ENCODE measurements at places on chromosomes 12 and 14. TPM values are rescaled to one million over a fixed set of nuclear protein-coding genes. Genes with fewer than 3 reads are reported as not detected.

Gene PTPRB
- total RNA-seq = 27.7 TPM

GRCh38 chr12:108004319-108004718, 124.8 kb upstream of the WSCD2 start:
- H3K4me1 ChIP-seq = no peaks in the 10 kb centered on the region
- H3K36me3 ChIP-seq = no peaks in the 10 kb centered on the region
- H3K4me3 ChIP-seq = no peak overlapping the region
- H3K27me3 ChIP-seq = no peaks in the 10 kb centered on the region

DNA sequence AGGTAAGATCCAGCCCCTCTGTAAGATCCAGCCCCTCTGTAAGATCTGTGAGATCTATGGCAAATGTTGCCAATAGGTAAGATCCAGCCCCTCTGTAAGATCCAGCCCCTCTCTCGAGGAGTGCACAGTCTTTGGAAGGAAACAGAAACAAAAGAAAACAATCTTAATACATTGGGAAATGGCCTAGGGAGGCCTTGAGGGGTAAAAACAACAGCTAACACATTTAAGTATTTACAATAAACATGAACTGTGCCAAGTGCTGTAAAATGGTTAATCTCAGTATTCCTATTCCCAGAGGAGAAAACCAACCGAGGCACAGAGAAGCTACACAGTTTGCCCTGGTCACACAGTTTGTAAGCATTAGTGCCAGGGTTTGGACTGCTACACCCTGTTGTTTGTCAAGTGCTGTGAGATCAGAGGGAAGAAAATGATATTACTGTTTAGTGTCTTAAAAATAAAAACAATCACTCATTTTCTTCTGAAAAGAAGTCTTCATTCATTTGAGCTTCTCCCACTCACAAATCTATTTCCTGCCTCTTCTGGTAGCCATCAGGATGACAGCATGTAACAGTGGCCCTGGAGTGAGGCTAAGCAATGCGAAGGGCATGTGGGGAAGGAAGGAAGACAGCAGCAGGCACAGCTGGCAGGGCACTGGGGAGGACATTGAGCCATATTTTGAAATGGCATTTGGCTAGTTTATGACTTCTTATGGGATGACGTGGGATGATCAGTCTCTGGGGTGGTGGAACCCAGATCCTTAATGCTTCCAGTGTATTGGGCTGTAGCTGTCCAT, 118.7 kb upstream of the PTPRQ start:
- no peaks in the 10 kb centered on the region for H3K4me1 ChIP-seq
- no peaks in the 10 kb centered on the region for H3K27me3 ChIP-seq
- no peak overlapping the region for H3K4me3 ChIP-seq
- no peak for DNase-seq
- no peak overlapping the region for H3K27ac ChIP-seq

DNA sequence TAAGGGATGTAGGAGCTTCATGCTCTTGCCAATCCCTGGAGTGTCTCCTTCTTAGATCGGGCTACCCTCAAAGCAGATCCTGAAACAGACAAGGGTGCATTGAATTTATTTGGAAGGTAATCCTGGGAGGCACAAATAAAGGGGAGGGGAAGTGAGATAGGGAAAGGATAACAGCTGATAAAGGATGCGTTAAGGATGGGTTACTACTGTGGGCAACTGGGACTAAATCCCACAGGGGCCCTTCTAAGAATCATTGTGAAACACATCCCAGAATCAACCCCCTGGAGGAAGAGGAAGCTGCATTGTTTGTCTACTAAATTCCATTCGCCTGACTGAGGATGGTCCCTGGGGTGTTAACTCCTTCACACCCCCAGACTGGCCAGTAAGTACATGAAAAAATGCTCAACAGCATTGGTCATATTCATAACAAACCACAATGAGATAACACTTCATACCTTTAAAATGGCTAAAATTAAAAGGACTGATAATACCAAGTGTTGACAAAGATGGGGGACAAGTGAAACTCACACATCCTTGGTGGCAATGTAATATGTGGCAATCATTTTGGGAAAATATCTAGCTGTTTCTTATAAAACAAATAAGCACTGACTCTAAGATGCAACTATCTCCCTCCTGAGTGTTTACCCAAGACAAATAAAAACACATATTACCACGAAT, 37.0 kb upstream of the CMKLR1 start:
- no peak overlapping the region for H3K4me3 ChIP-seq
- no peaks in the 10 kb centered on the region for H3K27me3 ChIP-seq
- no peaks in the 10 kb centered on the region for H3K4me1 ChIP-seq
- H3K36me3 ChIP-seq = no peaks in the 10 kb centered on the region
- DNase-seq = no peak

DNA sequence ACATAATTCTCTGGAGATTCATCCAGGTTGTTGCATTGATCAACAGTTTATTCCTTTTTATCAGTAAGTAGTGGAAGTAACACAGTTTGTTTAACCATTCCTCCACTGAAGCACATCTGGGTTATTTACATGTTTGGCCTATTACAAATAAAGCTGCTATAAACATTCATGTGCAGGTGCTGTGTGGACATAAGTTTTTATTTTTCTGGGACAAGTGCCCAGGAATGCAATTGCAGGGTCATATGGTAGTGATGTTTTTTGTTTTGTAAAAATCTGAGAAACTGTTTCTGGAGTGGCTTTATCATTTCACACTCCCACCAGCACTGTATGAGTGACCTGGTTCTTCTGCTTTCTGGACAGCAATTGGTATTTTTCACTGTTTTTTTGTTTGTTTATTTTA, 505.4 kb downstream of the CCER1 start:
- no peaks in the 10 kb centered on the region for H3K27me3 ChIP-seq
- H3K36me3 ChIP-seq = no peaks in the 10 kb centered on the region
- no peak overlapping the region for H3K4me3 ChIP-seq
- H3K27ac ChIP-seq = no peak overlapping the region
- no peaks in the 10 kb centered on the region for H3K4me1 ChIP-seq
- DNase-seq = no peak

DNA sequence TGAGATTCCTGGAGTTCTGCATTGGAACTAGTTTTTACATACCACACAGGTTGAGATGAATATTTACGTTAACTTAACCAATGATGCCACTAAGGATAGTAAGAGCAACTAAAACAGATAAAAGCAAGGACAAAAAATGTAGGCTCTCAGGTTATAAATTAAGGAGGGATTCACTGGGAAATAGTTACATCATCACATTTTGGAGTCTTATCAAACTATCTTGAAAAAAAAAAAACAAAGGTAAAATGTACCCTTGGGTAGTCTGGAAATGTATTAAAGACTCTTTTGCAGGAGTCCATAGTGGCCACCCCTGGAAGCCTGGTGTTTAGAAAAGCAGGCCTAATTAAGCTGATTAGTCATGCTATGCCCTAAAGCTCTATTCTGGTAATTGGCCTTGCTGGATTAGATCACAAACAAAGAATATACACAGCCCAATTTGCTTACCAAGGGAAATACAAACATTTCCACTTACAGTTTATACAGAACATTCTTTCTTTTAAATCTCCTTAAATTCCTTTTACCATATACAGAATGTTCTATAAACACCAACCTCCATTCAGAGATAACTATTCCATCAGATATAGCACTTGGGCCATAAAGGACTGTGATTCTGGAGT, 39.3 kb downstream of the SLC25A47 start:
- no peak overlapping the region for H3K27ac ChIP-seq
- no peak for DNase-seq
- no peaks in the 10 kb centered on the region for H3K27me3 ChIP-seq
- H3K4me3 ChIP-seq = no peak overlapping the region
